ENCODE measurements at places on chromosomes 12 and 14.

DNA sequence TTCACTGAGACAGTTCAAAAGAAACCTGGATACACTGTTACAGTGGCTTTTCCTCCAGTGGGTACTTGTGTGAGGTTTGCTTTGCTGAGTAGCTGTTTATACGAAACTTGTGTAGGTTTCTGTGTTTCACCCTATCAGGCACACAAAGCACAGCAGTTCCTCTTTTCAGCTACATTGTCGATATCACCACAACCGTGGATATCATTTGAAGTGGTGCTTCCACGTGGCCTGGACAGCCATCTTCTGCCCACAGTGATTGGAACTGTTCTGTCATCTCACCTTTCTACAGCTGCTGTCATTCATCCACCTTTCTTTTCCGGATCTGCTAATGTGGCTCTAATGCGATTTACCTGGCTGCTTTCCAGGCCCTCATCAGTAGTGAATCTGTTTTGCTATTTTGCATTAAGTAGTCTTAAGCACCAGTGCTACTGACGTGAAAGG, 368.8 kb downstream of the SYT1 start:
- DNase-seq = no peak

- DNase-seq = no peak
These were observed 516 bp downstream of the NINJ2 start for GRCh38 chr12:662566-663292.

DNA sequence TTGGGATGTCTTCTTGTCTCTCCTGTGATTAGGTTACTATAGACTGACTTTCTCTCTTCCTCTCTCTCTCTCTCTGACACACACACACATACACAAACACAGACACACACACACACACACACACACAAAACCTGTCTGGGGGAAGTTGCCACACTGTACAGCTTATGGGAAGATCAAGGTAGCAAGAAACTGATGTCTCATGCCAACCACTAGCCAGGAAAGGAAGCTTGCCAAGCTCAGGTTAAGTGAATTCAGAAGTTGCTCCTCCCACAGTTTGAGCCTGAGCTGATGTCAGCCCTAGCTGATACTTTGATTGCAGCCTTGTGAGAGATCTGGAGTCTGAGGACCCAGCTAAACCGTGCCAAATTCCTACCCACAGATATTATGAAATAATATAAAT, 67.1 kb downstream of the PPFIA2 start:
- no peak for DNase-seq

GRCh38 chr12:44372259-44372658, 503.9 kb downstream of the NELL2 start:
- DNase-seq = no peak

GRCh38 chr12:62128175-62128975, 131.8 kb upstream of the USP15 start:
- no peak for DNase-seq

- no peak for DNase-seq
These were observed 397.7 kb upstream of the RGS6 start for GRCh38 chr14:71534506-71534905.

DNA sequence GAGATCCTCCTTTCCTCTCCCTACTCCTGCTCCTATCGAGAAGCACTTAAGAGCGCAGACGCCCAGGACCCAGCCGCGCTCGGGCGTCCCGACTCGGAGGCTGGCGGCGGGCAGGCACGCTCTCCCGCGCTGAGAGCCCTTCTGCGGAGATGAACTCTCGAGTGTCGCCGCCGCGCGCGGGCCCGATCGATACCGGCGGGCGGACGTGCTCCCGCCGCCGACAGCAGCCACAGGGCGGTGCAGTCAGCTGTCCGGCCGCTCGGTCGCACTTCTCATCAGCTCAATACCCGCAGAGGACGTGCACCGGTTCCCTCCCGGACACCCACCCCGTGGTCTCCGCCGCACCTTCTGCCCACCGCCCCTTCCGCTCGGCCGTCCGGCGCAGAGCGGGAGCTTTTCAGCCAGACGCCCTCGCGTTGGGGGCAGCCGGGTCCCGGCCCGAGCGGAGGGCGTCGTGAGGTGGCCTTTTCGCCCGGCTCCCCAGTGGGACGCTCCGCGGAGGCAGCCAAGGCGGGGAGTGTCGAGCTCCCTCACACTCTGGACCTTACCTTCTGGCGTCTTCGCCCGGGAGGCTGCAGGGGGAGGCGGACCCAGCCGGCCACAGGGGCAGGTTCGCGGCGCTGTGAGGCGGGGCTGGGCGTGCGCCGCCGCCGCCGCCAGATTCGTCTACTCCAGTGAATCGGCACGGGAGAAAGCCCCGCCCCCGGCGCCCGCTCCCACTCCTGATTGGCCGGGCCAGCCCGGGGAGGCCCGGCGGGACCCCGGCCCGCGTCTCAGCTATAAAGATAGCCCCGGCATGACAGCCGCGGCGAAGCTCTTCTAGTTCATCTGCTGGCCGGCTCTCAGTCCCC, at the start of gene INSM2:
Gene INSM2, plus strand, starts transcription at position 808 of the 851 bp plus-strand sequence. CDS start 89 bp downstream, outside the sequence.
- DNase-seq = peak; percentile 96

GRCh38 chr12:3961591-3961990, 88.4 kb upstream of the PARP11 start:
- no peak for DNase-seq

GRCh38 chr14:50402965-50403364, 6.3 kb upstream of the CDKL1 start:
- no peak for DNase-seq

DNA sequence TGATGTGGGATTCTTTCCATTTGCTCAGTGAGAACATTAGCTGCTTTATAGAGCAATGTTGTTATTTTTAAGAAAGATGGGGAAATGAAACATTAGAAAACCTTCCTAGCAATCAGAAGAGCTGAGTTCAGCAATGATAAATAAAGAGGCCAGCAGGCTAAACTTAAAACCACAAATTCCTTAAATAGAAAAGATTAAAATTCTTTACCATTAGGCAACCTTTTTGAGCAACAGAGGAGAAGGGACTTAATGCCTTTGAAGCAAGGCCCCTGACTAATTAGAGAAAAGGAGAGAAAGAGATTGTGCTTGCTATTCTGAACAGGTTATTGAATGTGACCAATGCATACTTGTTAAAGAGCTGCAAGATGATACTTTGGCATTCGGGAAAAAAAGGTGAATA, 160.8 kb upstream of the LMO3 start:
- DNase-seq = no peak

DNA sequence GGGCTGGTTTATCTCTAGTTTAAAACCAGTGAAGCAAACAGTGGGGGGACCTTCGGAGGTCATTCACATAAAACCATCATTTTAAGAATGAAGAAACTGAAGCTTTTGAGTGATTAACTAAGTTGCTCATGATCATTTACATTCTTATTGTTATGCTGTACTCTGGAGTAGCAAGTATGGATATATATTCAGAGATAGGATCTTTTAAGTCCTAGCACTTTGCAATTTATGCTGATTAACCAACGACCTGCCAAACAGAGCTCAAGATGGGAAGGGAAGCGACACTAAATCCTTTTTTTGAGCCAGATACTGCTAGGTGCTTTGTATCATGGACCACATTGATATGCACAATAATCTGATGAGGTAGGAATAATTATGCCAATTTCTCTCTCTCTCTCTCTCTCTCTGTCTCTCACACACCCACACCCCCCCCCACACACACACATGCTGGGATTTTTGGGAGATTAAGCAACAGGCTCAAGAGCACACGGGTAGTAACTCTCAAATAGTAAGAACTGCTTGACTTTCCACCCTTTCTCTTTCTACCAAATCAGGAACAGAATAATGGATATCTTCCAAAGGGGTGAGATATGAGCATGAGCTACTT, 303.4 kb downstream of the APAF1 start:
- DNase-seq = no peak

GRCh38 chr12:79531518-79531917, 159.2 kb downstream of the PAWR start:
- no peak for DNase-seq

DNA sequence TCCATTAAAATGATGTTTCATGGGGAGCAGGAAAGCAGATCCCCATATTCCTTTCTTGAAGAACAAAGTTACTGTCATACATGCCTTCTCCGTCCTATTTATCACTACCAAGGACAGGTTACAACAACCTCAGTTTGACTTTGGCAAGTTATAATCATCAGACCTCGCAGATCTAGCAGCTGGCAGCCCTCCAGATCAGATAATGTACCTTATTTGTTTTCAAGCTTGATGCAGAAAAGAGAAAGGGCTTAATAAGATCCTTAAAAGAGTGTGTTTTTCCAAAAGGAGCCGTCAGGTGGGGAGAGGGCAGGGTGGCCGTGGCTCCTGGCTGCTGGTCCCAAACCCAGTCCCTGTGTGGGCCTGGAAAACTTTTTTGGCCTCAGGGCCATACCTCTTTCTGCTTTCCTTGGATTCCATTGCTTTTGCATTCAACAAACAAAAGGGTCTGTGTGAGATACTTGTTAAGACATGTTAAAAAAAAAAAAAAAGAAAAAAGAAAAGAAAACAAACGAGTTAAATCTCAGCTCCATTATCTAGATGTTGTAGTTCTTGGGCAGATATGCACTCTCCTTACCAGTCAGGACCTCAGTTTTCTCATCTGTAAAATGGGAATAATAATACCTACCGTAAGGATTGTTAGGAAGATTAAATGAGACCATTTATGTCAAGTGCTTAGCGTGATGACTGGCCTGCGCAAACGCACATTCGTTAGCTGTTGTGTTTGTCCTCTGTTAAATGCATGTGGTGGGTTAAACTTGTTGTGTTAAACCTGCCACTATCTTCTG, 64.6 kb downstream of the B4GALNT3 start:
- DNase-seq = peak; percentile 79

DNA sequence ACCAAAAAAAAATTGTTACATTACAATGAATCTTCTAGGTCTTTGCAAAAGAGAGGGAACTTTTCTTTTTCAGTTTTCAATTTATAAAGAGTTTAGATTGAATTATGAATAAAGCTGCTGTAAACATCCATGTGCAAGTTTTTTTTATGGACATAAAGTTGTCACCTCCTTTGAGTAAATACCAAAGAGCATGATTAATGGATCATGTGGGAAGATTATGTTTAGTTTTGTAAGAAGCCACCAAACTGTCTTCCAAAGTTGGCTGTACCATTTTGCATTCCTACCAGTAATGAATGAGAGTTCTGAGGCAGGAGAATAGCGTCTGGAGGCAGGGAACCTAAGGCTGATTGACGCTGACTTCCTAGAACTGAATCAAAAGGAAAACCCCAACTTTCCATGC, 30.2 kb downstream of the LEMD3 start:
- DNase-seq = no peak

- DNase-seq = no peak
These were observed 5.5 kb upstream of the RNASE10 start for GRCh38 chr14:20499881-20500280.

GRCh38 chr12:6867413-6868210, at the start of gene TPI1:
TPI1 (plus strand) TSS chr12:6867531; CDS start chr12:6867567, 36 bp downstream.
- peak; percentile 77 for DNase-seq

DNA sequence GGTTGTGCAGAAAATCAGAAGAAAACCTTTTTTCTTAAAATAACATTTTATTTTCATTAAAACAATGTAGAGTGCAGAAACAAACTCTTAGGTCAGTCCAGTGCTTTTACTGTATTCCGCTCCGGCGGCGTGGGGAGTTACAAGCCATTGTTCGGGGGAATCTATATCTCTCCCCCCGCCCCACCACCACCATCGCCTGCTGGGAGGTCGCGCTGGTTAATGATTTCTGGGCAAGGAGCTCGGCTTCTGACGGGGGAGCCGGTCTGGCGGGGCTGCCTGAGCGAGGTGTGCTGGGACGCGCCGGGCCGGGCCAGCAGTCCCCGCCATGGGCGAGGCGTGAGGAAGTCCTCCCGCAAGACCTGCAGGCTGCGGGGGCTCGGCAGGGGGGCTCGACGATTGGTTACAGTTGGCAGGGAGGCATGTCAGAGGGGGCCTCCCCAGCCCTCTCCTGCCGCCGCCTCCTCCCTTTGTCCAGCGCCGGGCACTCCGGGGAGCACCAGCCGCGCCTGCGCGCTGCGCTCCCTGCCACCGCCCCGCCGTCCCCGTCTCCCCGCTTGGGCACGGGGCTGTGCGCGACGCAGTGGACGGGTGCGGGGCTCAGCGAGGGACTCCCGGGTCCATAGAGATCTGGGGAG, 1.0 kb upstream of the DUSP6 start:
- DNase-seq = peak; percentile 52

DNA sequence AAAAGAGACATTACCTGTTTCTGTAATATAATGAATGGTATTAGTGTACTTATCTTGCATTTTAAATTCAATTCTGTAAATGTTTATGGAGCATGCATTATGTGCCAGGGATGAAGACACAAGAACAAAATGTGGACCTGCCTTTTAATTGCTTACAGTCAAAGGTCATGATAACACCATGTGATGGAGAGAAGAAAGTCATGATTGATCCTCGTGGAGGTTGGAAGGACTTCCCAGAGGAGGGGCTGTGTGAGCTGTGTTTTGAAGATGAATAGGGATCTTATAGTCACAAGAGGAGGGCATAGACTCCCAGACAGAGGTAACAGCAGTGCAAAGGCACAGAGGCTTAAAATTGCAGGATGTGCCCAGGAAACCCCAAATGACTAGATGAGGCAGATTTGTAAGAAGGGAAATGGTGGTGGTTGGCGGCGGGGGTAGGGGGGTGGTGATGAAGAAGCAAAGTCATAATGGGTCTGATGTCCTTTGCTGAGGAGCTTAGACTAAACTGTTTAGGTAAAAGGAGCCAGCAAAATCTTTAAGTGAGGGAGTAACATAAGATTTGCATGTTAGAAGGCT, 151.5 kb downstream of the PRKCH start:
- no peak for DNase-seq

DNA sequence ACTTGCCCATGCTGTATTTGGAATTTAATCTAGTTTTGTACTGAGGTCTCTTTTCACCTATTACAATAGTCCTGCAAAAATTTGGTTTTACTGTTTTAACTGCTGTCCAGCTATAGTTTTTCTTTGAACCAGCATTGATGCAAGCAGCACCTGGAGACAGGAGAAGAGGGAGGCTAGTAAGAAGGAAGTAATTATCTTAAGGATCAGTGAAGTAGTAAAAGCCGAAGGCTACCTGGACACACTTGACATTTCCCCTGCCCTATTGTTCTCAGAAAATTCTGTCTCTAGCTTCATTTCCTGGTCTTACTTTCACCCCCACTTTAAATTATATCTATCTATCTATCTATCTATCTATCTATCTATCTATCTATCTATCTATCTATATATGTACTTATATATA, 43.5 kb upstream of the LRIG3 start:
- no peak for DNase-seq

- no peak for DNase-seq
These were observed 31.2 kb downstream of the SUPT16H start for GRCh38 chr14:21352587-21352986.

- no peak for DNase-seq
These were observed 16.8 kb upstream of the ANKRD33 start for GRCh38 chr12:51871126-51871525.

GRCh38 chr12:76784600-76785051, 20.7 kb downstream of the ZDHHC17 start:
- DNase-seq = no peak

DNA sequence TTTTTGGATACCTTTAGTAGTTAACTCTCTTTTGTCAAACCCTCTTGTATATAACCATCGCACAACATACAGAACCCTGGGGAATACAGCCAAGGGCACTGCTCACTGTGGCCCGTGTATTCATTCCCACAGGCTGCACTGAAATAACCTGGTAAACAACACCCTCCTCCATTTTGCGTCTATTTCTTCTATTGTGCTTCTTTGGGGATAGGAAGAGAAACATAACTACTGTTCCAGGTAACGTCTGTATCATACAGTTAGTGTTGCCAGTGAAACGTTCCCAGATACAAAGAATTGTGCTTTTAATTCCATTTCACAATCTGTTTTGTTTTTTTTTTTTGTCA, 9.6 kb downstream of the C12orf76 start:
- DNase-seq = no peak

GRCh38 chr12:123067654-123068053, 83.2 kb downstream of the PITPNM2 start:
- DNase-seq = no peak

- no peak for DNase-seq
These were observed 5.2 kb upstream of the RILPL2 start for GRCh38 chr12:123441523-123442164.

GRCh38 chr14:101152855-101153254, 249.3 kb upstream of the RTL1 start:
- no peak for DNase-seq
